ENCODE measurements at places on chromosomes 5 and 9.

GRCh38 chr5:50958852-50959457, 292.5 kb downstream of the PARP8 start:
- no peak for DNase-seq

DNA sequence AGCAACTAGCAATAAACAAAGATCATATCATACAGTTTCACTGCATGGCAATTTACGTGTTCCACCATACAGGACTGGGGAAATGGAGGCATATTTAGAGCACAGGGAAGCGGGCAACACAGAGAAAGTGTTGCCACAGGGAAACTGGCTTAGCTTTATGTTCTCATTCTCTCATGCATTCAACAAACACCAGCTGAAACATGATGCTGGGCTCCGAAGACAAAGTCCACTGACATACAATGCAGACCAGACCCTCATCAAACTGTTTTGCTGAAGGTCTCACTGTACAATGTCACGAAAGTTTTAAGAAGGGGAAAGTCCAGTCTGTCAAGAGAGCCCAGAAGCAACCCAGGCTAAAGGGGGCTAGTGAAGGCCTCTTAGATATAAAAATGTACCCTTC, 115.1 kb downstream of the MAPKAP1 start:
- DNase-seq, result no peak

DNA sequence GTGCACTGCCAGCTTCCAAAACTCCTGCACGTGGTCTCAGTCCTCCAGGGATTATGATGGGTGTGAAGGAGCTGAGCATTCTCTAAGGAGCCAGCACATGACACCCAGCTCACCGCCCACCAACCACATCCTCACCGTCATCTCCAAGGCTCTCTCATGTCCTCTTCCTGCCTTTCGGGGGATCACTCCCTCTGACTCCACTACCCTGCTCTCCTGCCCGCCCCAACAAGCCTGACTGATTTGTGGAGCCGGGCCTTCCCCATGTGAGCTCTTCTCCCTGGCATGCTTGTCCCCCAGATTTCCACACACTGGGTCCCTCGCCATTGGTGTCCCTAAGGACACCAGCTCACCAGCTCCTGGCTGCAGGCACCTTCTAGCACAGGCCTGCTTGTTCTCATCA, 1.9 kb downstream of the ABO start:
- no peak for DNase-seq

- no peak for DNase-seq
Measured at GRCh38 chr9:13088720-13089427, 190.6 kb downstream of the MPDZ start.

DNA sequence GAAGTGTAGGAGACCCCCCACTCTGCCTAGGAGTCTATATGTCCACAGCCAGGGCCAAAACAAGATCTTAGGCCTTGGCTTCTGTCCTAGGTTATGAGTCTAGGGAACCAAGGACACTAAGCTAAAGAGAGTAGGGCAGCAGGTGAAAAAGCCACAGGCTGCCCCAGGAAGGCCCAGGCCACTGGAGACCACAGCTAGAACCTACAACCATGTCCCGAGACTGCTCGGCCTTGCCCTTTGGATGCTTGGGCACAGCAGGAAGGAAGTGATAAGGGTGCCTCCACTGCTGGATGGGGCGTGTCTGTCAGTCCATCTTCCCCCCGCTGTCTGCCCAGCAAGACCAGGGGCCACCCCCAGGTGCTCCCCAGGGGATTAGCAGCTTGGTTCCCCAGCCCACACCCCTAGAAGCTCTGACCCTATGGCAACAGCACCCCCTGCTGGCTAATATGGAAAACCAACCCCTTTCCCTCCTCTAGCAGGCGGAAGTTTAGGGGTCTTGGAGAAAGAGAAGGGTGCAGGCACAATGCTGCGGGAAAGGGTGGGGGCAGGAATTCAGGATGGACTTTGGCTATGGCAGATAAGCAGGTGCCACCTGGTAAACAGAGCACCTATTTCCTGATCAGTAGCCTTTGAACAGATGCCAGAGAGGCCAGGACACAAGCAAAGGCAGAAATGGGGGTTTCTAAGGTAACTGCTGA, 10.5 kb upstream of the IRF1 start:
- peak; percentile 82 for DNase-seq

DNA sequence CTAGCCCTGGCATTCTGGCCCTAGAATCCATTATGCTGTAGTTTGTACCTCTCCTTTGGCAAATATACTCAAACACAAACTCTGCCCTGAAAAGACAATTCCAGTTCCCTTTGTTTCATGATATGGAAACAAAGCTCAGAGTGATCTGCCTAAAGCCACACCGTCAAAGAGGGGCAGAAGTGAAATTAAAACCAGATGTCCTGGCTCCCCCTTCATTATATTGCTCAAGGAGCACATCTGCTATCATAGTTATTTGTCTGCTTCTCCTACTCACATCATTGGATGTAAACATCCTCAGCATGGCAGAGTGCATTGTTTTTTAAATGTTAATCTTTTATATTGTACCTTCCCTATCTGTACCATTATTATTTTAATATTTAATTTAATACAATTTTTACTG, 266.7 kb upstream of the SMARCA2 start:
- no peak for DNase-seq

- DNase-seq, result no peak
Measured at GRCh38 chr9:19423163-19423562, 14.4 kb downstream of the ACER2 start.

DNA sequence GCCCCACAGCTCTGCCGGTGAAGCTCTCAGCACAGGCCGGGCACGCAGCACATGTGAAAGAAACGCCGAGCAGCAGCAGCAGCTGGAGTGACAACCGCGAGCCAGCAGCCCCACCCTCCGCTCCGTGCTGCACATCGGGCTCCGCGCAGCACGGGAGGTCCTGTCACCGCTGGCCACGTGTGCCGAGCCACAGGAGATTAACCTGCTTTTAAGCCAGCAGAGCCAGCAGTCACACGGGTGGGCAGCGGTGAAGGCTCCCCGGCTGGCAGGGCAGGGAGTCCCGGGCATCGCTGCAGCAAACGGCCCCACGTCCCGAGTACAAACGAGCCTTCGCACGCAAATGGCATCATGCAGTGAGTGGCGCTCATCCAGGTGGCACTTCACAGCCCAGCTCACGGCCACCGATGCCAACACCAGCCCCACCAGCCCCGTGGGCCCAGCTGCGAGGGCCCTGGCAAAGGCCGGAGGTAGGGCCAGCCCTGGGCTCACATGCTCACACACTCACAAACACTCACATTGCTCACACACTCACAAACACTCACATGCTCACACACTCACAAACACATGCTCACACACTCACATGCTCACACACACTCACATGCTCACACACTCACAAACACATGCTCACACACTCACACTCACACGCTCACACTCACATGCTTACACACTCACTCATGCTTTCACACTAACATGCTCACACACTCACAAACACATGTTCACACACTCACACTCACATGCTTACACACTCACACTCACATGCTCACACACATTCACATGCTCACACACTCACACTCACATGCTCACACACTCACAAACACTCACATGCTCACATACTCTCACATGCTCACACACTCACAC, 11.1 kb downstream of the CCDC187 start:
- no peak for DNase-seq

DNA sequence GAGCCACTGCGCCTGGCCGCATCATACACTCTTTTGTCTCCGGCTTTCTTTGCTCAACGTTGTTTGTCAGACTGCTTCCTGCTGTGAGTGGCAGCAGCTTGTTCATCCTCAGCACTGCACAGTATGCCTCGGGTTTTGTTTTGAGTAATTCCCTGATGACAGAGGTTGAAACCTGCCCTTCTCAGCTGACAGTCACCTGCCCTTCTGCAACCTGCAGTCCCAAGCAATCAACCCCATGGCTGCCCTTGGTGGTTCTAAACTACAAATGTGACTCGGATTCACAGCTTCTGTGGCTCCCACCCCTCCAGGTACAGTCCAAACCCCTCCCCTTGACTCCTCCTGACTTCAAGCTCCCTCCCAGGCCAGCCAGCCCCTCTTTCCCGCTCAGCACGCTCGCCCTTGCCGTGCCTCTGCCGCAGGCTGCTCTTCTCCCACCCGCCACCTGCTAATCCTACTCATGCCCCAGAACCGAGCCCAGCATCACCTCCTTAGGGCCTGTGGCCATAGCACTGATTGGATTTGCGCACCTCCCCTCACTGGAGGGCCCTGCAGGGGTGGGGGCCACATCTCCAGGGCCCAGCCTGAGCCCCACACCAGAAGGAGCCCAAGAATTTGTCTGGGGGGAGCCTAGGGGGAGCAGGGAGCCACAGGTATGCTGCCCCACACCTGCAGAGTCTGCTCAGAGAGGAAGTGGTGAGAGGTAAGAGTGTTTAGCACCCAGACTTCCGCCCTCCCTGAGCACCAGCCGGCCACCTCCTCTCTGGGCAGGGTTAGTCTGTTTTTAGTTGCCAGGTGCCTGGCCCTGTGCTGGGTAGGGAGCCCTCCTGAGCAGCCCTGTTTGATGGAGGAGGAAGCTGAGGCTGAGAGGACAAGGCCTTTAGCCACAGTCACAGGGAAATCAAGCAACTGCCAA, 10.1 kb downstream of the EEIG1 start:
- DNase-seq, result peak; percentile 76

DNA sequence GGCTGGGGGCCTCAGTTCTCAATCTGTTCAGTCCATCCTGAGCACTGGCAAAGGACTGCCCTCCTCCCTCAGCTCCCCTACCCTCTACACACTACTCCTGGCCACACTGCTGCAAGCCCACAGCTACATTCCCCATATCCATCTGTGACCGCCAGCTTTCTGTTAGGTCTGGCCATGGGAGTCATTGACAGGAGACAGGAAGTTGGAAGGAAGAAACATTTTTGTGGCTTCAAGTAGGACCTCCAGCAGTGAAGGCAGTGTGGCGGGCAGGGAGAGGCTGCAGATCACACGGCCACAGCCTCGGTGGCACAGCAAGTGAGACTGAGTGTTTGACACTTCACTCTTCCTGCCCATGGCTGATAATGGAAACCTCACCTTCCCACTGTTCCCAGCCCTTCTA, 55.9 kb downstream of the SECISBP2 start:
- no peak for DNase-seq

- peak; percentile 68 for DNase-seq
Measured at GRCh38 chr5:68464424-68464823, 248.9 kb downstream of the PIK3R1 start.

GRCh38 chr5:114360816-114361723, 800 bp upstream of the KCNN2 start:
- DNase-seq, result peak; percentile 23

- DNase-seq, result no peak
Measured at GRCh38 chr5:64331597-64332277, 166.1 kb downstream of the RNF180 start.

- DNase-seq, result no peak
Measured at GRCh38 chr9:95077053-95077765, 240.3 kb downstream of the FANCC start.

DNA sequence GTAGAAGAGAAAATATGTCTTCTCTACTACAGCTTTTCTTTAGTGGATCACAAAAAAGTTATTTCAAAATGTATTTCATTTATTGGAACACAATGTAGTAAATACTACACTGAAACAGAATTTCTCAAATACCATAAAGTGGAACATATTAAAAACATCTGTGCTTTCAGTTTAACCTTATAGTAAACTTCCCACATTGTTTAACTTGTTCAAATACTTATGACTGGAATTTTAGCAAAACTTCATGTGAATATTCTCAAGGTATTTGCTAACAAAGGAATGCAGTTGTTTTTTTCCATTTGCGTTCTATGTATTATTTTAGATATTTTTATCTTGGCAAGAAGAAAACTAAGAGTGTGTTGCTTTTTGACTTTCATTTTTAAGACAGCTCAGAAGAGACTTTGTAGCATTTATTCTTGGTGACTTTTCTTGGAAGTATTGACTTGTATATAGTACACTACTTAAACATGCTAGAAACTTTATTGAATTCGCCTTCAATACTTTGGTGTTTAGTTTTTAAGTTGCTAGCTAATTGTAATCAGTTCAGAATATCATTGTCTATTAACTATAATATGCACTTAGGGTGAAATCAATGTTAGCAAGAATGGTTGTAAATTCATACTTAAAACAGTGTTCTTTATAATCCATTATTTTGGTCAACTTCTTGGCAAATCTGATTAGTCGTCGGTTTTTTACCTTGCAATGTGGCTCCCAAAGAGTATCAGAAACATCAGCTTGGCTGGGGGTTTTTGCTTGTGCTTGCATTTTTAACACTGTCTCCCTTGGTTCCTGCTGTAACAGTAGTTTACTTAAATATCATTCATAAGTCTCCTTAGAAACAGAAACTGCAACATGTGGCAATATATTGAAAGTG, 5.0 kb upstream of the RHOBTB3 start:
- DNase-seq, result no peak

DNA sequence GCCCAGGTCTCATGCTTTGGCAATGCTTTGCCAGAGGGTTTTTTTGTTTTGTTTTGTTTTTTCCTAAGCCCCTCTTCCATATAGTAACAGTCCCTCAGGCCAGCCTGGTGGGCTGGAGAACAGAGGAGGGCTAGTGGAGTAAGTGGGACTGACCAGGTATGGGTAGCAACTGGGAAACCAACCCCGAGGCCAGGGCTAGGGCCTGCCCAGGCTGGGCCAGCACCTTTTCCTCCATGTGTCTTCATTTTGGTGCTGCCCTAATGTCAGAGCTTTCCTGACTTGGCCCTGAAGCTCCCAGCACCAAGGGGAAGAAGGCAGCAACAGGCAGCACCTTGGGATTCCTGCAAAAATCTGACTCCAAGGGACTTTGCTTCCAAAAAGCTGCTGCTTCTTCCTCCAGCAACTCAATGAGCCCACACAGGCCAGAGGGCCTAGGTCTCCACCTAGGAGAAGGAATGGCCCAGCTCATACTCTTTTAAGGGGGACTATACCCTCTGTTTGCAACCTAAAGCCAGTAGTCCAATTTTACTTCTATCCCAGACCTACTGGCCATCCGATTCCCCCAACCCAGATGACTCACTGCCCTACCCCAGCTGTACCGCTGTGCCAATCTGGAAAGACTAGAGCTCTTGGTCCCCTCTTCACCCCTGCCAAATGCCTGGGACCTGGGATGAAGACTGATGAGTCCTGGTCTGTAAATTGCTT, 105.1 kb downstream of the PSD2 start:
- no peak for DNase-seq

DNA sequence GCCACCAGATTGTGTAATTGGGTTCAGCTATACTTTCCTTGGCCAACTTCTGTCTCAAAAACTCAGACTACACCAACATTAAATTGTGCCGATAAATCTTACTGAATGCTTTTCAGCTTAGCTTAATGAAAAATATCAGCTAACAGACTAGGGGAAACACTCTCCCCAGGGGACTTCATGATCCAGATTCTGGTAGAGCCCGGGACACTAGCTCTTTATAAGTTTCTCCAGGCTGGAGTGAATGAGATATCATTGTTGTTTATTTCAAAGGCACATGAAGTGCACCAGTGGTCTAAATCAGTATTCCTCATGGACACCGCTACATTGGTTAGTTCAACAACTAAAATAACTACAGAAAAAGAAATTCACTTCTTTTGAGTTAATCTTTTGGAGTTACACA, 10.5 kb upstream of the LHFPL2 start:
- DNase-seq, result no peak

- peak; percentile 68 for DNase-seq
Measured at GRCh38 chr9:77177894-77178794, 810 bp downstream of the VPS13A start.

DNA sequence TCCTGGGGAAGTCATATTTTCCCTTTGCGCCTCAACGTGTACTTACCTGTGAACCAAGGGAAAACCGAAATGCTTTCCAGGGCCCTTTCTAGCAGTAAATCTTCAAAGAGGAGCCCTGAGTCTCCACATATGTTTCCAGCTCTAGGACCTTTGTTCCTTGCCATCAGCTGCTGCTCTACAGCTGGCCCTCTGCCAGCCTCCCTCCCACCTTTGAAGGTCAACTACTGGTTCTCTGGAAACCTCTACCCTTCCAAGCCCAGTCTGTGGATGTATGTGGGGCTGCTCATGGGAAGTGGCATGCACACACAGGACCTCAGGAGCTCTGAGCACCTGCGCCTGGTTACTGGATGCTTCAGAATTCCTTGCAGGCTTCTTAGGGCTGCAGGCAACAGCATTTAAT, 117.2 kb downstream of the PSD2 start:
- DNase-seq, result no peak
